HFF-Myc (cell line): ENCODE measurements at places on chromosomes 13 and 19.
A peak's percentile ranks its signal among the peaks of the same experiment; 100 is the strongest.

DNA sequence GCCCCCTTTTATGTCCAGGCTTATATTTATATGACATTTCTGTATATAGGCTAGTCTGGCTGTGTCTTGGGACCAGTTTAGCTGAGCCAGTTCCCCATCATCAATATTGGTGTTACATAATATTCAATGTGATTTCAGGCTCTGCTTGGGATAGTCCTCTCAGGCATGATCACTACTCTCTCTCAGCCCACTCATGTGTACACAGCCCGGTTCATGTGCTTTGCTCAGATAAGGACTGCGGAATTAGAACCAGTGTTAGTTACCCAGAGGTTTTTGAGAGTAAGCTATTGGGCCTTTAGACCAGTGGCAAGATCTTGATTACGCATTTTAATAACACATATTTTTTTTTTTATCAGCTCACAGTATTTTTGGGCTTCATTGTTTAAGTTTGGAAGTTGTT, 219.9 kb downstream of the GPC5 start:
- DNase-seq = no peak

GRCh38 chr19:29495901-29496441, 29.8 kb upstream of the VSTM2B start:
- no peak for DNase-seq

- peak; percentile 21 for DNase-seq
Measured at GRCh38 chr19:51131780-51132680, 7.3 kb downstream of the SIGLEC9 start.

DNA sequence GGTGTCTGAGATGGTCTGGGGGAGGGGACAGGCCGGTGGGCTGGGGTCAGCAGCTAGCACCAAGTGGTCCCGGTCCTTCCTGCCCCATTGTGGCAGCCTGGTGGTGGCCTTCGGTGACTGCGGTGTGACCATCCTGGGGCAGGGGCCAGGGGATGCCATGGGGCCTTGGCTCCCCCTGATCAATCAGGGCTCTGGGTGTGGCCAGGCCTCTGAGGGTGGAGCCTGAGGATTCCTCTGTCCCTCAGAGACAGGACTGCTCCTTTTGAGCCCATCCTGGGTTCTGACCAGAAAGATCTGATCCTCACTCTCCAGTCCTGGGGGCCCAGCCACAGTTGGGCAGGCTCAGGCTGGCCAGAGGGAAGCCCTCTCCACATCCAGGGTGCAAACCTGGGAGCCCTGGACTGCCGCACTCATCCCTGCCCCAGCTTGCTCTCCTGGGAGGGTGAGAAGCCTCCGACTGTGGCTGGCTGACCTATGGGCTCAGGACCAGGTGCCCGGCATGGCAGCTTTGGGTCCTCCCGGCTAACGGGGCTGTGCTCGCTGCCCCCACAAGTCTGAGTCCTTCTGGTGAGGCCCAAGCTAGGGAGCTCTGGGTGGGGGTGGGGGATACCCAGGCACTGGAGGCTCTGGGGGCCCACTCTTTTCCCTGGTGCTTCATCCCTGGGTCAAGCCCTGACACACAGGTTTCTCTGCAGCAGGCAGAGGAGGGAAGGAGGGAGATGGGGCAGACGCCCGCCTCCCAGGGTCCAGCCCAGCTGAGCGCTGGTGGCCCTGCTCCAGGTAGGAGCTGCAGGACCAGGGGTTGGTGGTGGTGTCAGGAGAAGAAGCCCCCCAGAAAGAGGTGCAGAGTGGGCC, 59.5 kb downstream of the IER2 start:
- DNase-seq = no peak

GRCh38 chr13:73240193-73240592, 181.4 kb downstream of the KLF5 start:
- no peak for DNase-seq

GRCh38 chr19:34962687-34963572, 1.1 kb downstream of the ZNF792 start:
- no peak for DNase-seq

DNA sequence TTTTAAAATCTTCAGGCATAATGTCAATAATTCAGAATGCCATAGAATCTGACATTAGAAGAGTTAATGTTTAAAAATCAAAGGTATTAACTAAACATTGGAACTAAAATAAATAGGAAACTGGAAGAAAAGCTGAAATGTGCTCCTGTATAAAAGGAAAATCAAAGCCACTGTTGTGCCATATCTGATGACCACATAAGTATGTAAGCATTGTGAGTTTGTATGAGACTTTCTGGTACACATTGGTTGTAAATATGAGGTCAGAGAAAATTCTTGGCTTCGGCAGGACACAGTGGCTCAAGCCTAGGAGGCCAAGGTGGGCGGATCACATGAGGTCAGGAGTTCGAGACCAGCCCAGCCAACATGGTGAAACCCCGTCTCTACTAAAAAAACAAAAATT, 48.3 kb upstream of the INTS6 start:
- DNase-seq = no peak

DNA sequence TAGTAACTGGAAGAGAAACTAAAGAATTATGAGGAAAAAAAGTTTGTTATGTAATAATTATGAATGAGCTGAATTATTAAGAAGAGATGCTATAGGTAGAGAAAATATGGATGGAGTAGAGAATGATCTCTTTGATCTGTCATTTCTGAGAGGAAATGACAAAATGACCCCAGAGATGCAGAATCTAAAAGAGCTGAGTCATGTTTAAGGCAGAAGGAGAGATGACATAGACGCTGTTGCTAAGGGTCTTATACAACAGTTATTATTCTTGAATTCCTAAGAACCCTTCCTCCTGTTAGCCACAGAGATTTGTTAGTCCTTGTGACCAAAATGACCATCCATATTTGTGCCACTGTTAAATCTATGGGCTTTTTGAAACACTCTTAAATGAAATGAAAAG, 58.3 kb upstream of the FREM2 start:
- DNase-seq = no peak

DNA sequence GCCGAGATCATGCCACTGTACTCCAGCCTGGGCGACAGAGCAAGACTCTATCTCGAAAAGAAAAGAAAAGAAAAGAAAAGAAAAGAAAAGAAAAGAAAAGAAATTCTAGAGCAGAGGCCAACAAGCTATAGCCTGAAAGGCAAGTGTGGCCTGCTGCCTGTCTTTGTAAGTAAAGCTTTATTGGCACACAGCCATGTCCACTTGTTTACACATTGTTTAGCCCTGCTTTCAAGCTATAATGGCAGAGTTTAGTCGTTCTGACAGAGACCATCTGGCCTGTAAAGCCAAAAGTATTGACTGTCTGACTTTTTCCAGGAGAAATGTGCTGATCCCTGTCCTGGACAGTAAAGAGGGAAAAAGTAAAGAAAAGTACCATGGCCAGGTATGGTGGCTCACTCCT, 18.3 kb downstream of the NWD1 start:
- peak; percentile 3 for DNase-seq

DNA sequence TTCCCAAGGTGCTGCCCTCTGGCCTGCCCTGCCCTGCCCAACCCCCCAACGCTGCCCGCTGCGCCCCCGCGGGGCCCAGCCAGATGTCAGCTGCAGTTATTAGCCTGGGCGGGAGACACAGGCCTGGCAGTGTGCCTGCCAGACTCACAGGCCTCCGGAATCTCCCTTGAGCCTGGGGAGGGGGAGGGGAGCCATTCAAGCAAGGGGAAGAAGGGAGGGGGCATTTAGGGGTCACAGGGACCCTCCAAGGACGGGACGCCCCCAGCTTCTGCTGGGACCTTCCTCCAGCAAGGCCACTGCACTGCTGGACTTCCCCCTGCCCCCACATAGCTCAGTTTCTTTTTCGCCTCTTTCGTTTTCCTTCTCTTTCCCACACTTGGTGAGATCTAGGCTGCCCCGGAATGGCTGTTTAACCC, 2.6 kb upstream of the JUNB start:
- DNase-seq = no peak

GRCh38 chr13:75657111-75657510, 21.0 kb downstream of the LMO7 start:
- no peak for DNase-seq

DNA sequence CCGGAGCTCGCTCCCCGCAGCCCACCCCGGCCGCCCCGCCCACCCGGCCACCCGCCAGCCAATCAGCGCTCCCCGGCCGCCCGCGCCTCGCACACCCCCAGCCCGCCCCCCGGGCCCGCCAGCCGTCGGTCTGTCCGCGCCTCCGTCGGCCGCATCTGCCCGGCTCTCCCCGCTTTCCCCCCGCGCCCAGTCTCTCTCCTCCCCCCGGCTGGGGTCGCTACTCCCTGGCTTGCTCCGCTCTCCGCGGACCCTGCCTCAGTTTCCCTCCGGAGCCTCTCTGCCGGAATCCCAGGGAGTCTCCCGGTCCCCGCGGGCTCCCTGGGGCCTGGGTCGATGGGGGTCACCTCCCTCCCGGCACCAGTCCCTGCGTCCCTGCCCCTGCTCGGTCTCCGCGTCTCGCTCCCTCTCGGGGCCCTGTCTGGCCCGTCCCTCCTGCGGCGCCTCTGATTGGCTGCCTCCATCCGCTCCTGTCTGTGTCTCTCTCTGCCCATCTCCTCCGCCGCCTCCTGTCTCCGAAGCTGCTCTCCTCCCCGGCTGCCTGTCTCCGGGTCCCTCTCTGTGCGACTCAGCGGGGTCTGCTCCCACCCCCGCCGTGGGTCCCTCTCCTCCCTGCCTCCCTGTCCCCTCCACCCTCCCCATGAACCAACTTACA, 484 bp downstream of the IL11 start:
- DNase-seq = no peak

- DNase-seq = no peak
Measured at GRCh38 chr19:3162418-3163229, 15.9 kb upstream of the S1PR4 start.

GRCh38 chr13:97565906-97566305, 131.9 kb downstream of the RAP2A start:
- DNase-seq = no peak

- DNase-seq = no peak
Measured at GRCh38 chr13:28744091-28744536, 25.3 kb upstream of the SLC46A3 start.
